ENCODE measurements at places on chromosomes 3 and 15. TPM values are rescaled to one million over a fixed set of nuclear protein-coding genes. Genes with fewer than 3 reads are reported as not detected.

DNA sequence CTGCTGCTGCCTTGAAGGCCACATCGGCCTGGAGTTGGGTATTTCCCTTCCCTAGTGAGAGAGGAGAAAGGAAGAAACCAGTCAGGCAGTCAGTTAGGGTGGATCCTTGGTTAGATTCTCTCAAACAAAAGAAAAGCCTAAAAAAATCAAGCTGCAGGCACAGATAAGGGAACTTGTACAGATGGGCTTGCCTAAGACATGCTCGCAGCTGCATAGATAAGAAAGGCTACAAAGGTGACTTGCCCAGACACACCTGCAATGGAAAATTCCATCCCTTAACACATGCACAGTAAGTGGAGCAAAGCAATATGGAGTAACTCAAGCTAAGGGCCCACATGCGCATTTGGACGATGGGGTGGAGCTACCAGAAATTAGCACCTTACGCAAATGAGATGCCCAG, 199.7 kb upstream of the ARPP21 start:
- H3K36me3 ChIP-seq: no peaks in the 10 kb centered on the region
- H3K27ac ChIP-seq: no peak overlapping the region
- H3K4me3 ChIP-seq: no peak overlapping the region
- no peaks in the 10 kb centered on the region for H3K4me1 ChIP-seq

The ADGRG7 gene
- total RNA-seq: not detected

- peak overlapping the region; percentile 18 for H3K27ac ChIP-seq
- H3K27me3 ChIP-seq: no peaks in the 10 kb centered on the region
- no peak for DNase-seq
These were observed 18.7 kb upstream of the EOGT start for GRCh38 chr3:69032142-69032541.

The FES gene
- 18.0 TPM for total RNA-seq

DNA sequence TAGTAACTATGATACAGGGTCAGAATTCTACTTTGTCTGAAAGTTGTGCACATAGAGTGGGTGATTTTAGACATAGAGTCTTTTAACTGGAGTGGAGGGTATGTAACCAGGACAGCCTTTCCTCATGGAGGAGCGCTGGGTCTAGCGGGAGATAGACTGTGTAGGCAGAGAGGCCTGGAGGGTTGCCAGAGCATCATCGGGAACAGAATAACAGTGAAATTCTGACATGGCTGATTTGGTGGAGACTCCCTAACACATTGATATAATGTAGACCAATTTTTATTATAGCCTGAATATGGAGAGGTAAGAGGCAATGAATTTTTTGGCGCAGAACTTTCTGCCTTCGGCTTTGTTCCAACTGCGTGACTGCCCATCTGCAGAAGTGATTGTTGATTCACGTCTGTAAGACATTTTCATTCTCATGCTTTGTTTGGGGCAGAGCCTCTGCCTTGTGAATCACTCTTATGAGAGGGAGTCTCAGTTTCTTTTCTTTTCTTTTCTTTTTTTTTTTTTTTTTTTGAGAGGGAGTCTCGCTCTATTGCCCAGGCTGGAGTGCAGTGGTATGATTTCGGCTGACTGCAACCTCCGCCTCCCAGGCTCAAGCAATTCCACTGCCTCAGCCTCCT, 16.0 kb downstream of the LPP start:
- DNase-seq: peak; percentile 19
- H3K27me3 ChIP-seq: no peaks in the 10 kb centered on the region

DNA sequence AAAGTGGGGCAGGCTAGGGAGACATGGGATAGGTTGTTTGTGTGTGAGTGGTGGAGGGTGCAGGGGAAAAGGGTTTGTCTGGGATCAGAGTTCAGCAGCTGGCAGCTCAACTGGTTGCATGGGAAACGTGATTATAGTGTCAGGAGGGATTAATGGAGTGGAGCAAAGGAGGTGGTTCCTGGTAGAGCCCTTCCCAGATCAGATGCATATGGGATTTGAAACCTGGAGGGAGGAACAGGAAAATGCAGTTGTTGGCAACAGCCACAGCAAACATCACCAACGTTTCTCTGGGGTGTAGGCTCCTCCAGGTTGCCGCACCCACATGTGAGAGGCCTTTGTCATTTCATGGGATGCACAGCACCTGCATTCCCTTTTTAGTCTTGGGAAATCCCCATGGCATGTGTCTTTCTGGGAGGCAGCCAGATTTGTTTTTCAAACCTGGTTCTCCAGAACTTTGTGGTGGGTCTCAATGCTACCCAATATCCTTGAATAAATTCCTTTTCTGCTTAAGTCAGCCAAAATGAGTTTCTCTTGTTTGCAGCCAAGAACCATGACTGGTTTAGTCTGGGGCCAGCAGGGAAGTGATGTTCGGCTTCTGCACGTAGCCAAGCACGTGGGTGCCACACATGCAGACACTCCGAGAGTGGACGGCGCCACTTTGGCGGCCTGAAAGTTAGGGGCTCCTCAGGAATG, 61.3 kb downstream of the BDH1 start:
- H3K27me3 ChIP-seq: peaks cover 2% of the 10 kb centered on the region
- no peak overlapping the region for H3K4me3 ChIP-seq
- no peaks in the 10 kb centered on the region for H3K4me1 ChIP-seq

GRCh38 chr3:184030536-184030935, 1.0 kb upstream of the HTR3D start:
- H3K36me3 ChIP-seq: no peaks in the 10 kb centered on the region
- no peak for DNase-seq

The C3orf80 gene
- total RNA-seq: not detected

DNA sequence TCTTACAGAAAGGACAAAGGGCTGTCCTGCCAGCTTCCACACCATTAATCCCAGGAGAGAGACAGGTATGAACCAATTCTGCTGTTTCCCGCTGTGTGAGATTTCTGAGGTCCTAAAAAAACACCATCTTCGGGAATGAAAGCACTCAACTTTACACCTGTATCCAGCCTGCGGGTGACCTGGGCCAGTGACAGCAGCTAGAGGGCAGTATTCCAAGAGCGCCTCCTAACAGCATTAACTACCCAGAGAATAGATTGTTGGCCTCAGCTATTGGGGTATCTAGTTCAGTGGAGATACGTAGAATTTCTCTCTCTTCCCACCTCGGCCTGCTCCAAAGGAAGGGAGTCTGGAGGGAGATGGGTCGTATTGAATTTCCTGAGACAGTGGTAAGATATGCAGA, 55.1 kb downstream of the WDR76 start:
- no peaks in the 10 kb centered on the region for H3K4me1 ChIP-seq
- no peak overlapping the region for H3K4me3 ChIP-seq
- no peaks in the 10 kb centered on the region for H3K27me3 ChIP-seq

GRCh38 chr3:152126260-152126659, 142.5 kb upstream of the MBNL1 start:
- H3K27ac ChIP-seq: no peak overlapping the region
- H3K4me3 ChIP-seq: no peak overlapping the region
- DNase-seq: no peak
- H3K27me3 ChIP-seq: no peaks in the 10 kb centered on the region

- no peak for DNase-seq
- H3K27me3 ChIP-seq: no peaks in the 10 kb centered on the region
- H3K27ac ChIP-seq: no peak overlapping the region
- H3K4me1 ChIP-seq: peaks cover 4% of the 10 kb centered on the region
- H3K36me3 ChIP-seq: no peaks in the 10 kb centered on the region
These were observed 189.1 kb downstream of the GOLGA6L6 start for GRCh38 chr15:20352241-20353200.

GRCh38 chr15:66308531-66308930, 15.2 kb downstream of the DIS3L start:
- no peak overlapping the region for H3K4me3 ChIP-seq
- no peaks in the 10 kb centered on the region for H3K4me1 ChIP-seq
- peaks cover 19% of the 10 kb centered on the region for H3K36me3 ChIP-seq
- no peak overlapping the region for H3K27ac ChIP-seq

The CYP8B1 gene
- not detected for total RNA-seq

The GATM gene
- 1.3 TPM for total RNA-seq

GRCh38 chr3:185820973-185821758, 3.7 kb downstream of the IGF2BP2 start:
- no peak overlapping the region for H3K4me3 ChIP-seq
- H3K4me1 ChIP-seq: peaks cover 4% of the 10 kb centered on the region
- H3K36me3 ChIP-seq: no peaks in the 10 kb centered on the region
- H3K27me3 ChIP-seq: peaks cover 43% of the 10 kb centered on the region
- no peak overlapping the region for H3K27ac ChIP-seq

The CPNE9 gene
- not detected for total RNA-seq

All from activated CD4-positive, alpha-beta memory T cell treated with anti-CD3 and anti-CD28 coated beads for 36 hours (primary cell).